ENCODE measurements at places on chromosomes 3 and 15. TPM values are rescaled to one million over a fixed set of nuclear protein-coding genes. Genes with fewer than 3 reads are reported as not detected.

BLM gene
- polyA plus RNA-seq, result 4.2 TPM

MME gene
- polyA plus RNA-seq, result 307 TPM

MNS1 gene
- 5.0 TPM for polyA plus RNA-seq

CAMK2N2 gene
- polyA plus RNA-seq, result 0.72 TPM

TUSC7 gene
- not detected for polyA plus RNA-seq

MAGEL2 gene
- 2.0 TPM for polyA plus RNA-seq

POPDC2 gene
- polyA plus RNA-seq, result 12.2 TPM

GABRR3 gene
- not detected for polyA plus RNA-seq

ERC2 gene
- 2.4 TPM for polyA plus RNA-seq

HES1 gene
- polyA plus RNA-seq, result 53.9 TPM

DNAH1 gene
- polyA plus RNA-seq, result 22.9 TPM

TICRR gene
- polyA plus RNA-seq, result 3.9 TPM

ANKRD63 gene
- 0.16 TPM for polyA plus RNA-seq

DNA sequence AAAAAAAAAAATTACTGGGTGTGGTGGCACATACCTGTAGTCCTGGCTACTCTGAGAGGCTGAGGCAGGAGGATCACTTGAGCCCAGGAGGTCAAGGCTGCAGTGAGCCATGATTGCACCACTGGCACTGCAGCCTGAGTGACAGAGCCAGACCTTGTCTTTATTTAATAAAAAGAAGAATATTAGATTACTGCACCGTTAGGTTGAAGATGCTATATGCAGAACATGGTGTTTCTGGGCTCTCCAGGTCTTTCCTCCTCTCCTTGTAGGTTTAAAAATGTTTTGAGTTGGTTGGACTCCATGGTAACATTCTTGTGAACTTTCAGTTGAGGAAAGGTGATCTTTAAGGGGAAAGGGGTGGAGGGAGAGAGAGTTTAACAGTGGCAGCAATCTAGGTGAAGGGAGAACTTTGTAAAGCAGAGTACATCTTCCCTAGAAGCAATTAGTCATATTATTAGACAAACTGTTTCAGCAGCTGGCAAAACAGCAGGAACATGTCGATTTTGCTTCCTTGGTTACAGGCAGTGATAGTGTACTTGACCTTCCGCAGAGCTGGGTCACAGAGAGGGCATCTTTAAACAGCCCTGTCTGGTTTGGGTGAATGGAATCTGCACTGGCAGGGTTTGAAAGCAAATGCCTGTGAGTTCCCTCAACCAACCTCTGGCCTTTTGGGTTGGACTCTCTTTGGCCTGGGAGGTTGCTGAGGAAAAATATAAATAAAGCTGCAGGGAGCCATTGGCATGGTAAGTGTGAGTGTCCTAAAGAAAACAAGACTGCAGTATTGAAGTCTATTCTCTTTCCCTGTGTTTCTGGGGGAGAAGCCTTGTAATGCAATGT is 42.8 kb downstream of the NR2C2 start:
- DNase-seq, result no peak

GRCh38 chr3:170864525-170865208 is 5.3 kb downstream of the RPL22L1 start:
- DNase-seq, result peak; percentile 66

DNA sequence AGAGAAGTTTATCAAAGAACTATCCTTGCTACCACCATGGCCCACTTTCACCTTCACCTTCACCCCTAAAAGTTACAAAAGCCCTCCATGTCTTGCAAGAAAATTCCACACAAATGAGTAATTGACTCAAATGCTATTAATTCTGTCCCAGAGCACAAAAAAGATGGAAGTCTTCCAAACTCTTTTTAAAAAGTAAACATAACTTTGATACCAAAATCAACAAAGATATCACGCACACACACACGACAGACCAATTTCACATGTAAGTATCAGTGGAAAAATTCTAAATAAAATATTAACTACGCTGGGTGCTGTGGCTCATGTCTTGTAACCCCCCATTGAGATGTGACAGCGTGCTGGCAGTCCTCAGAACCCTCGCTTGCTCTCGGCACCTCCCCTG is 1.1 kb upstream of the MCCC1 start:
- DNase-seq, result no peak

- DNase-seq, result peak; percentile 23
Observed at GRCh38 chr3:165837058-165837525, at the start of gene BCHE. Gene BCHE, minus strand, starts transcription at chr3:165837423. Its CDS starts 6,390 bp downstream, at chr3:165831033.

DNA sequence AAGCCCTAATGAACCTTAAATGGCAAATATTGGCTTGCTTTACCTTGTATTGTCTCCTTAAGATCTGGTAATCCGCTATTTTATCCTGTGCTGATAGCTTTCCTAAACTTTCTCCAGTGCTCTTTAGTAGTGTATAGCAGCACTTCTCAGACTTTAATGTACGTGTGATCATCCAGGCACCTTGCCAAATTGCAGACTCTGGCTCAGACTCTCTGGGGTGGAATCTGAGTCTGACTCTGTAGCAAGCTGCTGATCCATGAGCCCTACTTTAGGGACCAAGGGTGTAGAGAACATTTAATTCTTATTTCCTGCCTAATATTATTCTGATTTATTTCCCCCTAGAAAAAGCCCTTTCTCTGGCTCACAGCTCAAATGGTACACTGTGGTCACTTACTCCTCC is 518.8 kb upstream of the ZNF385D start:
- DNase-seq, result peak; percentile 14

- no peak for DNase-seq
Observed at GRCh38 chr15:27028858-27029477, 58.0 kb downstream of the GABRG3 start.

GRCh38 chr3:173395073-173395411 is 2.5 kb upstream of the NLGN1 start:
- DNase-seq, result no peak

GRCh38 chr3:164452707-164453106 is 625.6 kb downstream of the SI start:
- no peak for DNase-seq

DNA sequence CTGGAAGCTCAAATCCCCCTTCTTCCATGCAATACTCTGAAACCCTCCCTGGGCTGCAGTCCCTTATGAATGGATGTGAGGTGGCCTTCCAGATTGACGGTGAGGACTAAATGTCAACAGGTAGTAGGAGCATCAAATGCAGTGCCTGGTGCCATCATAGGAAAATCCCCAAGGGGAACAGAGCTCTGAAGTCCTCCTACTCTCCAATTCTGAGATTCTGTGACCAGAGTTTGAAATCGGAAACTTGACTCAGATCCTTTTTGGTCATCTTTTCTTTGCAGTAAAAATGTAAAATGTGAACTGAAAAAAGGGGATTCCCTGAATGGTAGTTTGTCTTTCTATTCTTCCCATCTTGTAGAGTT is 68.8 kb upstream of the TJP1 start:
- DNase-seq, result no peak

- no peak for DNase-seq
Observed at GRCh38 chr3:137110392-137110996, 152.7 kb downstream of the IL20RB start.

DNA sequence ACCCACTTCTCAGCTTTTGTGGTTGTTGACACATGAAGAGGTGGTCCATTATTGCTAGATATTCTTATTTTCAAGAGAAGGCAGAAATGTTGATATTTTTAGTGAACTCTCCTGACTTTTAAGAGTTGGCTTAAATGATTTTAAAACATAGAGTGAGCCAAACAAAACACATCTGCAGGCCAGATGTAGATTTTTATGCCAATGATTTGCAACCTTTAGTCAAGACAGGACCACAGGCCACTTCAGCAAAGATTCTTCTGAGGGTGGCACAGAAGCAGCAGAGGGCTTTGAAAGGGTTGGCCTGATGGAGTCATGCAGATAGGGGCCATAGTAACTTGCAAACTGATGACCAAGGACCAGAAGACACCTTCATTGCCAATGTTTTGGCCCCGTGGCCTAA is 276.5 kb upstream of the P2RY1 start:
- DNase-seq, result no peak

DNA sequence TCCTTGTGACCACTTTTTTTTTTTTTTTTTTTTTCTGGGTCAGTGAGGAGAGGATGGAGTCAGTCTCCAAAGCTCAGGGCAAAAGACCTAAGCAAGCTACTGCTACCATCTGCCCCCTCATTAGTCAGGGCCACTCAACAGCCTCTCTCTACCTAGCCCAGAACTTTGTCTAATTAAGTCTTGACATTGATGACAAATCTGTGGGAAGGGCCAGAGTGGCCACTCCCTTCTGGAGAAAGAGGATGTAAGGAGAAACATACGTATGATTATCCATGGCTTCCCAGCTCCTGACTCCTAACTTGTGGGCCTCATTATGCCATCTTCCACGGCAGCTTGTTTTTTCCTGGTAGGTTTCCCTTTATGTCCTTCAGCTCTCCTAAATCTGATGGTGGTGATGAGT is 37.9 kb downstream of the NR1I2 start:
- no peak for DNase-seq

DNA sequence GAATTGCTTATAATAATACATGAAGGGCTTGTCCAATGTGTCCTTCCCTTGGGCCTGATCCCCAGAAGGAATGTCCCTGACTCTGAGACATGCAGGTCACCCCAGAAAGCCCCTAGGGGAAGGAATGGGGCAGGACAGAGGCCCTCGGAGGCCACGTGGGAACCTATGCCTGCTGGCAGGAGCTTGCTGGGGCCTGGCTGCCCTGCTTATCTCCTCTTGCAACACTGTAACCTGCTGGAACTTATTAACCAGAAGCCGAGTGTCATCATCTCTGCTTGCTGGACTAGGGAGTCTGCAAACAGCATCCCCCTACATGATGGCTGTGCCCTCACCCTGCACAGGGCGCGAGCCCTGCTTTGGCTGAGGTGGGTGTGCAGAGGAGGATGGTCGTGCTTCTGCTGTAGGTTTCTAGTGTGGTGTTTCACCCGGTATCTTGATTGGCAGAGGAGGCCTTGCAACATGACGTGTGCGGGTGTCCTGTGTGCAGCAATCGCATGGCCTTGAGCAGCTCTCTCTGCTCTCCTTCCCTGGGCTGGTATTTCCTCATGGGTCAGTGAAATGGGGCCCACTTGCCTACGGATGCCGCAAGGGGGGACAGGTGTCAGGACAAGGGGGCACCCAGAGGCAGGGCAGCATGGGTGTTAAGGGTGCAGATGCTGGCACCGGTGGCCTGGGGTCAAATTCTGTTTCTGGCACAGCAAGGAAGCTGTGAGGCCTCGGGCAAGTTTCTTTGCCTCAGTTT is 5.0 kb downstream of the CHST13 start:
- peak; percentile 92 for DNase-seq

DNA sequence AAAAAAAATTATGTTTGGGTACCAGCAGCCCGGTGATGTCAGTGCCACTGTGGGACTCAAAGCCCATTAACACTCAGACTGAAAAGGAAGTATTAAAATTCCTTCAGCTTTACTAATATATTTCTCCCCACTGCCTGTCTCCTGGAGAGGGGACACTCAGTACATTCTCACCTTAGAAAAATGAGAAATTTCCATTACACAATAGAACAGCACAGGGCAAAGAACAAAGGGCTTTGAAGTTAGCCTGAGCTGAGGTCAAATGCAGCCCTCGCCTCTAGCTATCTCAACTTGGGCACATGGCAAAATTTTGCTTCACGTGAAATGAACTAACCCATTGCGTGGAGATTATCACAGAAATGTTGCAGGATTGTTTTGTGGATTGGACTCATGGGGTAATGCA is 80.8 kb downstream of the RARB start:
- DNase-seq, result no peak

DNA sequence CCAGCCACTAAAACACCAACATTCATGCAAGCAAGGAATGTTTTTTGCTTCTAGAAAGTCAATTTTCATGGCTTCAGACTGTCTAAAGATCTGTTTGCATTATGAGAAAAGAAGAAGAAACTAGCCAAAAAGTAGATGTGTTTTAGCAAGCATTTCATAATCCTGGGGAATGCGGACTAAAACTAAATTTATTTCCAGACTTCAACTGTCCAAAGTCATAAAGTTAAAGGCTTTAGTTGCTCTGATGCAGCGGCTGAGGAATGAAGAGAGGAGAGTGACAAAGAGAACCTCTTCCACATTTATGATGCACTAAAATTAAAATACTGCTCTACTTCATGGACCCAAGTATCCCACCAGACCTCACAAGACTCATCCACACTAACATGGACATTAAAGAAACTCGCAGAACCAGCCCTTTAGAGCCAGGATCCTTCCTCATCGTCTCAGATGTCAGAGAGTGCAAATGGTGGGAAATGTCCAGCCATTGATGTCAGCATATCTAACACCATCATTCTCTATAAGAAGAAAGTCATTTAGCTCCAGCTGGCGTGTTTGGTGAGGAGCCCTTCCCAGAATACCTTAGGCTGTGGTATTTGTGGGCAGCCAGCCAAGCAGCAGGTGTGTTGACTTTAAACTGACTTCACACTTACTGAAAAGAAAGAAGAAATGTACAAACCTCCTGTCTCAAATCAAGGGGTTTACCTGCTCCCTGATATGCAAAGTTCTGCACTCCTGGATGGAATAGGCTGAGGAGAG is 17.4 kb downstream of the FYCO1 start:
- DNase-seq, result no peak

- no peak for DNase-seq
Observed at GRCh38 chr3:174480767-174481166, 378.4 kb upstream of the NAALADL2 start.

GRCh38 chr3:84074767-84075166 is 884.0 kb upstream of the CADM2 start:
- no peak for DNase-seq

DNA sequence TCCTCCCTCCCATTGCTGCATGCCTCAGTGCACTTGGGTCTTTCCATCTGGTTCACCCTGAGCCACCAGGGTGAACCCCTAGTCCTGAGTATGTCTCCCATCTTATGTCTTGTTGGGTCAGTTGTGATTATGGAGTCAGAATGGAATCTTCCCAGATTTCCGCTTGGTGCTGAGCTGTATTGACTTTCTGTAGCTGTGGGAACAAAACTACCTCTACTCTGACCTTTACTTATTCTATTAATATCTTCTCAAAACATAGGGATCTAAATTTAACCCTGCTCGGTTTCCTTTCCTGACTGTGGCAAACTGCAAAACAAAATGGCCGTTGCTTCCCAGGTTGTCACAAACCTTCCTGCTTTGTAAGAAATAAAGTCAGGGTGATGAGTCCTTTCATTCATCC is 295.8 kb upstream of the LYSMD4 start:
- DNase-seq, result no peak

- no peak for DNase-seq
Observed at GRCh38 chr3:95097493-95097892, 1034.6 kb downstream of the NSUN3 start.

GRCh38 chr3:179788996-179789395 is 136.2 kb downstream of the USP13 start:
- DNase-seq, result no peak

GRCh38 chr15:89352476-89352875 is 17.9 kb upstream of the POLG start:
- no peak for DNase-seq

- no peak for DNase-seq
Observed at GRCh38 chr3:57036952-57037351, 23.5 kb upstream of the SPATA12 start.

- peak; percentile 48 for DNase-seq
Observed at GRCh38 chr15:63752075-63752684, 81.6 kb downstream of the HERC1 start.

Measured in large intestine (tissue), 12 donors.